ENCODE measurements at places on chromosomes 6 and 20.

GRCh38 chr20:8504030-8504429 lies 372.0 kb downstream of the PLCB1 start:
- no peak for DNase-seq

GRCh38 chr6:136728033-136728939 lies 64.0 kb downstream of the MAP3K5 start:
- DNase-seq: no peak

DNA sequence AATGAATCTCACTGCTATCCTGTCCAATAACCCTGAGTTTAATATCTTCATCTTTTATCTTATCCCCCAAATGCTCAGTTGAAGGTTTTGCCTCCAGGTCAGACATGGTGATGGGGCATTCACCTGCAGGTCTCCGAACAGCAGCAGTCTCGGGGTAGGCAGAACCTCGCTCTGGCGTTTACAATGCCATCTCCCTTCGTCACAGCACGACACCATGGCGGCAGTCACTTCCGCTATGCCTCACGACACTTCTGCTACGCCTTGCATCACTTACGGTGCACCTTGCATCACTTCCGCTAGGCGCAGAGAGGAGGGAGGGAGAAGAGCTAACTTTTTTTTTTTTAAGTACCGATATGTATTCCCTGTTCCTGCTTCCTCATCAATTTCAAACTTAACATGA lies 194.9 kb downstream of the BCAS1 start:
- no peak for DNase-seq

DNA sequence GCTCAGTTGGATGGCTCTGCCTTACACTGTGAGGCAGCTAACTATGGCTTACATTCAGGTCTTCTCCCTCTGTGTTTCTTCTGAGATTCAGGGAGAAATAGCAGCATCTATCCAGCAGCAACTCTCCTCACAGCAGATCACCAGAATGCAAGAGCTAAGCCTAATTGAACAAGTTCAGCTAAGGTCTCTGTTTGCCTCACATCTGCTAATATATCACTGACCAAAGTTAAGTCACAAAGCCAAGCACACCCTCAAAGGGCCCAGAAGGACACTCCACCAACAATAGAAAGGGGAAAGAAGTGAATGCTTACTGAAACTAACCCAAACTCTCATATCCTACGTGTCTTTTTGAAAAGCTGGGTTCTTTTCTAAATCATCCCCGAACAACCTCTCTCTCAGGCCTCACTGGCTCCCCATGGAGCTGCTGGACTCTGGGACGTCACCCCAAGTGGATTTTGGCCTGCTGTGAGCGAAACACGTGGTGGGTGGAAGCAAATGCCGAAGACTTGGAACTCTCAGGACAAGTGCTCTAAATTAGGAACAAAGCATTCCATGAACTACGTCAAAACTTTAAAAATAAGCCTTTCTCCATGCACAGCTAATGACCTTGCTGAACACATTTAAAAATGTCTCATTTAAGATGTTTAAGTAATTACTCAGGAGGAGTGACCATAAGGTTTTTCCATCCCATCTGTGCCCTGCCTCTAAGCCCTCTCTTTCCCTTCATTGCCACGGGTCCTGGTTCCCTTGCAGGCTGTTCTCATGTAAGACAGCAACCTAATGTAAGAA lies 167.5 kb upstream of the PLCB4 start:
- no peak for DNase-seq

- no peak for DNase-seq
Measured at GRCh38 chr20:6811262-6812035, 44.0 kb downstream of the BMP2 start.

DNA sequence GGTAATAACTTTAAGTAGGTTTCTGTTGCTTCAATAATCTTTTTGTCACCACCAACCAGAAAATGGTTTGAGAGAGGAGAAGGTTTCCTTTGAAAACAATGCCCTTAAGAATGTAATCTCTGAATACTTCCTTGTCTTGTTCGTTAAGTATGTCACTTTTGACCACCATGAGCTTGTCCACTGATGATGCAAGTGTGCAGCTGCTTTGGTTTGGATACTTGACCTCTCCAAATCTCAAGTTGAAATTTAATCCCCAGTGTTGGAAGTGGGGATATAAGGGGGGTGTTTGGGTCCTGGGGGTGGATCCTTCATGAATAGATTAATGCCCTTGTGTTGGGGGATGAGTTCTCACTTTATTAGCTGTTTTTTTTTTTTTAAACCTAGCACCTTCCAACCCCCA lies 985.4 kb downstream of the EPHA7 start:
- DNase-seq: no peak

- no peak for DNase-seq
Measured at GRCh38 chr20:347317-347639, 367 bp downstream of the NRSN2 start.

GRCh38 chr6:150091476-150091875 lies 22.6 kb upstream of the ULBP3 start:
- no peak for DNase-seq

- DNase-seq: no peak
Measured at GRCh38 chr6:164345806-164346496, 931.4 kb downstream of the QKI start.

GRCh38 chr6:15730442-15730841 lies 67.6 kb upstream of the DTNBP1 start:
- DNase-seq: no peak

GRCh38 chr6:149551920-149552319 lies 6.1 kb upstream of the PPIL4 start:
- no peak for DNase-seq

DNA sequence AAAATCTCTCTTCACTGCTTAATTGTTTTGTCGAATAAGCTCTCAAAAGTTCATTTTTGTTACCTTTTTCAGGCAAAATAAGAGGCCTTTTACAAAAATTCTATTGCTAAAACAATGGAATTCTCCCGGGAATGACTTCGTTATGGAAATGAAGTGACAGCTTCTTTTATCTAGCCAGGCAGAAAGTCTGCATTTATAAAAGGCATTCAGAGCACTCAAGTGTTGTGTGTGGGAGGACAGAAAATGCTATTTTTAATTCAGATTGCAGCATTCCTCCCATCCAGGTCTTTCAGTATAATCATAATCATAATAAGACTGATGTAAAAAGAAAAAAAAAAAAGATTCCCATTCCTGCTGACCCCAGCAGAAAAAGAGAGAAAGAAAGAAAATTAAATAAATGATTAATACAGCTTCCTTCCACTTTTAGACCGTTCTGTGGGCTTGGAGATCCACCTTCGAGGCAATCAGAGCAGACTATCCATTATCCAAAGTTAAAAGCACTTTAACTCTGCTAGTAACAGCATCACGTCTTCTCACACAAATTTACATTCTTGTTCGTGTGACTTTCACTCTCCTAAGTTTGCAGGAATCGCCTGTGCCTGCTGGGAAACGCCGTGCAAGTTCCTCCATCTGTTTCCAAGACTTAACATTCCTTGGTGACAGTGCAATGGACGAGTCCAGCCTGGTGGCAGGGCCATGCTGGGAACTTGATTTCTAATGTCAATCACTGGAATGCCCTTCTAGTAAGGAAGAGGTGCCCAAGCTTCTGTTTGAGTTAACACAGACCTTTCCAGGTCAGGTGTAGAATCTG lies 258.8 kb downstream of the GMPR start:
- no peak for DNase-seq

- no peak for DNase-seq
Measured at GRCh38 chr6:69719602-69720193, 77.1 kb downstream of the LMBRD1 start.

- DNase-seq: no peak
Measured at GRCh38 chr20:38369389-38369788, 23.1 kb downstream of the LBP start.

GRCh38 chr6:87045521-87046075 lies 49.3 kb downstream of the CGA start:
- no peak for DNase-seq

DNA sequence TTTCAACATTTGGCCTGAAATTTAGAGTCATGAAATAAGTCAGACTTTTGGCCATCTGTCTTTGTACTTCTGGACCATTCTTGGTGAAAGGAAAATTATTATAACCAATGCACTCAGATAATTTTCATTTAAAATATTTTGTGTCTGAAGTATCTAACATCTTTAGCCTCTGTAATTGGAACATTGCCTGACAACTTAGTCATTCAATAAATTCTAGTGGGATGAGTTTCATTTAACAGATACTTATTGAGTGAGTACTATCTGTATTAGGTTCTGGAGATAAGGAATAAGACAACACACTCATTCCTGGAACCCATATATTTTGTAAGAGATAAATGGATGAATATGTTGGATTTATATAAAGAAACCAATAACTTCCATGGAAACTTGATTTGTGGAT lies 536.0 kb downstream of the BCKDHB start:
- DNase-seq: no peak

DNA sequence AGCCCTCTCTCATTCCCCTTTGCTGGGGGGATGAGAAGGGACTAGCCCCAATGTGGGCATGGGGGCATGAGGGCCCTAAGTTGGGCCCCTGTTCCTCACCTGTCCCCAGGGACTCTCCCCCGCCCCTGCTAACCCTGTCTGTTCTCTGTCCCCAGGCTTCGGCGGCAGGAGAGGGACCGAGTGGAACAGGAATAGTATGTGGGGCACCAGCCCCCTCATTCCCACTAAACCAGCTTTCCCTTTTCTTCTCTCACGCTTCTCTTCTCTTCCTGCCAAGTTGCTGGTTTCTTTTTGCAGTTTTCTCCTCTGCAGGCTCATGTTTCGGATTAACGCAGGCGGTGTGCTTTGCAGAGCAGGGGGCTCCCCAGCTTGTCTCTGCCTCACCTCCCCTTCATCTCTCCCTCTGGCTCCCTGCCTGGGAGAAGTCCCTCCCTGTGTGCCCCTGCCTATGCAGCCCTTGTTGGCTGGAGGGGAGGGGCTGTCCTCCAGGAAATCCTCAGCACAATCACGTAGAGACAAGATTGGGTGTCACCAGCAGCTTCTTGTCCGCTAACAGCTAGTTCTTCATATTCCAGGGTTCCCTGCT lies 7.9 kb downstream of the TMEM63B start:
- no peak for DNase-seq

GRCh38 chr6:33579828-33580714 lies at the start of gene BAK1:
BAK1 (minus strand) TSS chr6:33580276; CDS start chr6:33577604, 2,672 bp downstream.
- DNase-seq: peak; percentile 75

DNA sequence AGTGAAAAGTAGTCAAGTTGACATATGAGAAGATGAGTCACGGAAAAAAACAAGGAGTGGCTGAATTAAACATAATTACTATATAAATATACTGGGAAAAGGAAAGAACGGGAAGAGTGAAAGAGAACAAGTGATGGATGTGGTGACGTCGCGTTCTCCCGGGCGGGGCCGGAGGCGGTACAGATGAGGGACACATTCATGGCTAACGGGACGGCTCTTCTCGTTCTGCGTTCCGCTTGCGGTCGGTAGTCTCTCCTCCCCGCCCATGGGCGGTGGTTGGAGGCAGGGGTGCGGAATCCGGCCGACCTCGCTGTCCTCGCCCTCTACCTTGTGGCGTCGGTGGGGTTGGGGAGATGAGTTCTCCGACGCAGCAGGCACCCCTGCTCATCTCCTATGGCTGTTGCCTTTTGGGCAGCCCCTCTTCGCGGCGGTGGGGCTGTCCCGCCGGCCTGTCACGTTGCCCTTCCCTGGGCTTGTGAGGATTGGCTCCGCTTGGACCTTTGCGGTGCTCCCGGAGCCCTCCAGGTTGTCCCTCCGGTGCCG lies 22.5 kb downstream of the HLA-G start:
- DNase-seq: no peak

- DNase-seq: no peak
Measured at GRCh38 chr6:93468291-93468690, 48.9 kb upstream of the EPHA7 start.

DNA sequence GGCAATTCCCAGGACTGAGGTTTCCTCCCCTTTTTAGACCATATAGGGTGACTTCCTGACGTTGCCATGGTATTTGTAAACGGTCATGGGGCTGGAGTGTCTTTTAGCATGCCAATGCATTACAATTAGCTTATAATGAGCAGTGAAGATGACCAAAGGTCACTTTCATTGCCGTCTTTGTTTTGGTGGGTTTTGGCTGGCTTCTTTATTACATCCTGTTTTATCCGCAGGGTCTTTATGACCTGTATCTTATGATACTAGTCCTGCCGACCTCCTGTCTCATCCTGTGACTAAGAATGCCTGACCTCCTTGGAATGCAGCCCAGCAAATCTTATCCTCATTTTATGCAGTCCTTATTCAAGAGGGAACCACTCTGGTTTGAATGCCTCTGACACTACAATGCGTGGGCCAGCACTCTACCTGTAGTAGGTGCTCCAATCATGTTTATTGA lies 190.1 kb downstream of the KCNQ5 start:
- no peak for DNase-seq

GRCh38 chr20:33843854-33844253 lies 32.7 kb downstream of the CHMP4B start:
- no peak for DNase-seq

- DNase-seq: no peak
Measured at GRCh38 chr6:142183351-142183750, 36.3 kb downstream of the VTA1 start.

- DNase-seq: no peak
Measured at GRCh38 chr20:9200196-9200595, 131.3 kb downstream of the PLCB4 start.

GRCh38 chr6:13550656-13551055 lies 23.7 kb upstream of the SIRT5 start:
- no peak for DNase-seq

DNA sequence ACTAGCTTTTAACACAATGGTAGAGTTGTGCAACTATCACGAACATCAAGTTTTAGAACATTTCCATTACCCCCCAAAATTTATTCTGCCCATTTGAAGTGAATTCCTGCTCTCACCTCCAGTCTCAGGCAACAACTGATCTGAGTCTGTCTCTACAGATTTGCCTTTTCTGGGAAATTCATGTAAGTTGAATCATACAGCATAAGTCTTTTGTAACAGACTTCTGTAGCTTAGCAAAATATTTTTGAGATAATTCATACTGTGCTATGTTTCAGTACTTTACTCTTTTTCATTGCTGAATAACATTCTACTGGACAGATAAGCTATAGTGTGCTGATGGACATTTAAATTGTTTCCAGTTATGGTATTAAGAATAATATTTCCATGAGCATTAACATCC lies 447.3 kb upstream of the GJE1 start:
- DNase-seq: no peak

DNA sequence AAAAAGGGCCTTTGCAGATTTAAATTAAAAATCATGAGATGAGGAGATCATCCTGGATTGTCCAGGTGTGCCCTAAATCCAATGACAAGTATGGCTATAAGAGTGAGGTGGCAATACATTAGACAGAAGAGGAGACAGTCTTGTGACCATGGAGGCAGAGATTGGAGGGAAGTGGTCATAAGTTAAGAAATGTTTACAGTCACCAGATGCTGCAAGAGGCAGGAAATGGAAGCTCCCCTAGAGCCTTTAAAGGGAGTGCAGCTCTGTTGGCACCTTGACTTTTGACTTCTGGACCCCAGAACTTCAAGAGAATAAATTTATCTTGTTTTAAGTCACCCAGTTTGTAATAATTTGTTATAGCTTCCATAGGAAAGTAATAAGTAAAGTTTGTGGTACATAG lies 61.1 kb downstream of the HMGN3 start:
- DNase-seq: no peak

All from activated CD4-positive, alpha-beta T cell treated with anti-CD3 and anti-CD28 coated beads for 24 hours (primary cell).